ENCODE measurements at places on chromosomes 5 and 9.
A peak's percentile ranks its signal among the peaks of the same experiment; 100 is the strongest.

DNA sequence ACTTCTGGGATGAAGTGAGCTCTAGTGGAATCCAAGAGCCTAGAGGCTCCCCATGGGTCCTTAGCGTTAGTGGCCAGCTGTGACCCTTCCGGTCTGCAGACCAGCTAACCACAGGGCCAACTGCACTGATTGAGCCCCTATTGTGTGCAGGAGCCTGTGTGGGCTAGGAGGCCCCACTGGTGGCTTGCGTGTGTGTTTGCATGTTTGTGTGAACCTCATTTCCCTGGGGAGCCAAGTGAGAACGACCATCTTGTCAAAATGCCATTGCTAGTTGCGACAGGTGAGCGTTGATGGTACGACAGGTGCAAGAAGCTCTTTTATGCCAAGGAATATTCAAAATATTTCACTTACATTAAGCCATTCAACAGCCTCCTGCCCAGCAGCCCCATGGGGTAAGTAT is 44.1 kb upstream of the ANKRD33B start:
- no peak for DNase-seq

DNA sequence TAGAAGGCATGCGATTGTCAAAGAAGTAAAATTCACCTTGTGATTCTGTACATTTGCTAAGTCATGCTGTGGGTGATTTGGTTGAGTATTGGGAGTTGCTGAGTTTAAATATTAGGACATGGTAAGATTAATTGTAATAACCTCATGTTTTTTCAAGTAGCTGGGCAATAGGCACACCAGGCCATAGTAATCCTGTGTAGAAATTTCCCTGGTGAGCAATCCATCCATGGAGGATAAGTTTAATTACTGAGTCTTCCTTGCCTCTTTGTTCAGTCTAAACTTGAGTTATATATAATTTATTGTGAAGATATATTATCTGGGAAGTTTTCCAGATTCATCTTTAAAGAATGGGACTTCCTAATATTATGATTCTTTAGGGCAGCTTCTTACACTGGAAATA is 221.1 kb upstream of the NUDT12 start:
- DNase-seq, result no peak

DNA sequence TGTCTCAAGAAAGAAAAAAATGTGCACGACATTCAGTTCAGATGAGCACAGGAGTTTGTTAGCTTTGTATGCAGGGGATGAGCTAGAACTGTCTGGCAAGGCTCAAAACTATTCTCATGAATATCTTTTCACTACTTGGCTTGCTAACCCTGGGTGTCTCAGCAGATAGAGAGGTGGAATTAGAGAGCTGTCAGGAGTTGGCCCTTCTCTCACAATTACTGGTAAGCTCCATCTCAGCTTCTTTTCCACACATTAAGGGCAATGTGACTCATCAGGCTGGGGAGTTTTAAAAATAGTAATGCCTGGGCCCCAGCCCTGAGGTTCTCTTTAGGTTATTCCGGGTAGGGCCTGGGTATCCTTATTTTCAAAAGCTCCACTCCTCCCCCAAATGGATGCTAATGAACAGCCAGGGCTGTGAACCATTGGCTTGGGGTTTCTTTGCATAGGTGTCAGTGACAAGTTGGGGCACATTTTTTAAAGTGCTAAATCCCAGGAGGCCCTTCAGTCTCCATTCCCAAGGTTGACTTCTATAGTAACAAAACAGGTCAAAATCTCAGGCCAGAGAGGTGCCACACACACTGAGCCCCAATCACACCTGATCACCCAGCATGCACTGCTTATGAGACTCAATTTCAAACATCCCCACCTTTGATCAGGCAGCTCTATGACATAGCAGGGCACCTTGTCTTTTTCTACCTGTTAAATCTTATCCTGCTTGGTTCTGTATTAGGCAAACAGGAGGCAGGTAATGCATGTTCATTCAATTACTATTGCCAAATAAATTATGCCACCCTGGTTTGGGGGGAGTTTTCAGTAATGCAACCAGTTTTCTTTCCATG is 239.7 kb upstream of the DAP start:
- DNase-seq, result no peak

- DNase-seq, result peak; percentile 57
Measured at GRCh38 chr9:37209431-37210386, 89.3 kb downstream of the ZCCHC7 start.

DNA sequence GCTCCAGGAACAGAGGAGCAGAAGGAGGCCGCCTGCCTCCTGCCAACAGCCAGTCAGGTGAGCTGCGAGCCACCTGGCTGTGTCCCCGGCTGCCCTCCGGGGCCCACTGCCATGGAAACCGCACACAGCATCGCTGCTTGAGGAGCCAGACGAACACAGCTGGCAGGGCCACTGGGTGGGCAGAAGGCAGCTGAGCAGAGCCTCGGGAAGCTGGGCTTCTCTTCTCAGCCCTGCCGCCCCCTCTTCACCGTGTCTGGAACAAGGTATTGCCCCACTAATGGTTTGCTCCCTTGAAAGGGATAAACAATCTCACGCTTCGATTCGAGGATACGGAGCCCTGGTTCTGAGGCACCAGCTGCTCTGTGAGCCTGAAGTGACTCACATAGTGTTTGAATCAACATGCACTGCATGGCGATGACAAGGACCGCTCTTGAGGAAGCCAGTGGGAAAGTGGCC is 63.7 kb upstream of the RUFY1 start:
- no peak for DNase-seq

- no peak for DNase-seq
Measured at GRCh38 chr5:139647506-139648204, 494 bp upstream of the CXXC5 start.

DNA sequence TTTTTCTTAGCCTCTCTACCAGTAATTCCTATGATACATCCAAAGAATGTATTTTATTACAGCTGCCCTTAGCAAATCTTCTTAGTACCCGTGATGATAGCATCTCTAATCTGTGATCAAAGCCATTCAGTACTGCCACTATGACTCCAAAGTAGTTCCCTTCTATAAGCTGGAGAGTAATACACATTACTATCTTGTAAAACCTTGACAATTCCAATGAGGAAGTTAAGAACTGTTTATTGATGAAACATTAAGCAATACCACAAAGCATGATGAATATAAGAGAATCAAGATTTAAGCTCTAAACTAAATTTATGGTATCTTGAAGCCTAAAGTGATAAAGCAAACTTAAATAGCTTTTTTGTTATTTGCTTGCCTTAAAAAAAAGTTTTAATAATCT is 86.1 kb downstream of the SMIM23 start:
- no peak for DNase-seq

GRCh38 chr5:31781772-31782171 is 142.8 kb downstream of the PDZD2 start:
- DNase-seq, result no peak

- no peak for DNase-seq
Measured at GRCh38 chr5:175752826-175753535, 95.1 kb downstream of the HRH2 start.

GRCh38 chr9:91897201-91897600 is 52.8 kb downstream of the ROR2 start:
- DNase-seq, result no peak

- no peak for DNase-seq
Measured at GRCh38 chr5:143244000-143244736, 159.3 kb downstream of the NR3C1 start.

DNA sequence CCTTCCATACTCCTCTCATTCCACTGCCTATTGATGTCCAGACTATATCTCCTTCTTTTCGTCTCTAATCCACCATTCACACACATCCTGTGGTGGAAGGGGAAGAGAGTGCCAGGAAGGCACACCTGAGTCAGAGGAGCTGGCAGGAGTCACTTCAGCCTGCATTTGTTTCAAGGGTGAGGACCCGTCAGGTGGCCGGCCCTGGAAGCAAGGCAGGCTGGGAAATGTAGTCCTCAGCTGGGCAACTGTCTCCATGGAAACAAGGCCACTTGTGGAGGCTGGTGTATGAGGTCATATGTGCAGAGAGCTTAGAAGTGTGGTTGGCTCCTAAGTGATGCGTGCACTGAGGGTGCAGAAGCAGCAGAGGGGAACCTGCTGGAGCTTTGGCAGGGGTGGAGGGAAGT is 278.4 kb downstream of the NSG2 start:
- no peak for DNase-seq

- no peak for DNase-seq
Measured at GRCh38 chr9:121852651-121853616, 201.5 kb downstream of the DAB2IP start.
